AG04449 (cell line): ENCODE measurements at places on chromosomes 7 and 10.

DNA sequence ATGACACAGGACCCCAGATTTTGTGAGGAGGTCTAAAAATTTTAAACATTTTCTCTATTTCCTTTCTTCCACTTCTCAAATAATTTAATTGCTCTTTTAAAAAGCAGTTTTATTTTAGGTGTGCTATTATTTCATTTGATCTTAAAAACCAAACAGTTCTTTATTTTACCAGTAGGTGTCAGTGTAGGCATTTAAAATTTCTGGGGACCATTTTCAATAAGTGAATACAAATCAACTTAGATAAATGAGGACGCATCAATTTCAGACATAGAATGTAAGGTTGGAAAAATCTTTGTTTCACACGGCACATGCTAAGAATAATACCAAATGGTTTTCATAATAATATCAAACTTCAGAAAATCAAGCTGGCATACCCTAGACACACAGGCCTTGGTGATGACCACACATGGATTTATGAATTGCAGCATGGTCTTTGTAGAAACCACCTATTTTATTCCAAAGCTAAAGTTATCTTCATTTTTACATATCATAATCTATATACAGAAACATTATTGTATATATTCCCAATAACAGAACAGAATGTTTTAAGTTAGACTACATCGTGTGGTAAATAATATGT lies 127.6 kb upstream of the SLC26A5 start:
- no peak for DNase-seq

DNA sequence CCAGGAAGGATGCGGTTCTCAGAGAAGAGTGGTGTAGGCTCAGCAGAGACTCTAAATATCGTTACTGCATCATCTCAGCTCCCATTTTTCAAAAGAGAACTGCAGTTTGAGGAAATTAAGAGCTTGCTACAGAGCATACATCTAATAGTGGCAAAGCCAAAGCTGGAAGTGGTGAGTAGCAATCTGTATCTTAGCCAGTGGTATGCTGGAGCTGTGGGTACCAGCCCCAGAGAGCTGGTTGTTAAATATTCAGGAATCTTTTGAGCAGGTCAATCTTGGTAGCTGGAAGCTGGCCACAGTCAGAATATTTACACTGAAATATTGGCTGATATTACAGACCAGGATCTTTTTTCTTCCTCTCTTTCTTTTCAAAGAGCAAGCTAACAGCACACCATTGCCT lies 88.4 kb upstream of the STEAP1B start:
- no peak for DNase-seq

- DNase-seq = no peak
These were observed 438.3 kb downstream of the NXPH1 start for GRCh38 chr7:8871716-8872115.

GRCh38 chr7:55314967-55315366 lies 50.2 kb upstream of the LANCL2 start:
- DNase-seq = no peak

GRCh38 chr10:30980951-30981616 lies 50.6 kb downstream of the ZNF438 start:
- no peak for DNase-seq

DNA sequence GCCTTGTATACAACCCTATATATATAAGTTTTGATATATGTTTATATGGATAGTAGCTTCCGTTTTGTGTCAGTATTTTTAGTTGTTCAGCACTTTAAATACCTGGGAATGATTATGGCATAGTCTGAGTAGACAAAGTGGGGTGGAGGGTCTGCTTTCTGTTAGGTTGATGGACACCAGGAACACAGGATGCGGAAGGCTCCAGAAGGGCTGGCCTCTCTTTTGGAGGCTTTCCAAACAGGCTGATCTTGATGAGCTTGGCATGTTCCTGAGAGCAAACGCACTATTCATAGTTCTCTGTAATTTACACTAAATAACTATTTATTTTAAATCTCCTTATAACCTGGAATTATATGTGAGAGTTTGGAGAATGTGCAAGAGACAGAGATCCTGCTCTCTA lies 12.7 kb downstream of the AKR1E2 start:
- no peak for DNase-seq

DNA sequence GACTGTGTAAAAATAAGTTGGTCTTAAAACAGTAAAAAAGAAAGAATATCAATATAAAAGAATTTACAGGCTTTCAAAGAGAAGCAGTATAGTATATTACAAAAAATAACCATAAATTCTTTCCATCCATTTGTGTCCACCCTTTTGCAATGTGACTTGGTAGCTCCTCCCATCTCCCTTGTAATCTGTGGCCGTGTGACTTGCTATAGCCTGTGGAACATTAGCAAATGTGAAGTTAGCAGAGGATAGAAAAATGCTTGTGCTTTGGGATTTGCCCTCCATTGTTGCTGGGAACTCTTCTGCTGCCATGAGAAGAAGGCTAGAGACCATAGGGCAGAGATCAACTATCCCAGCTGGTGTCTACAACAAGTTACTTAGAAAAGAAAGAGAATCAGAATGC lies 30.2 kb downstream of the KLHL7 start:
- DNase-seq = no peak

DNA sequence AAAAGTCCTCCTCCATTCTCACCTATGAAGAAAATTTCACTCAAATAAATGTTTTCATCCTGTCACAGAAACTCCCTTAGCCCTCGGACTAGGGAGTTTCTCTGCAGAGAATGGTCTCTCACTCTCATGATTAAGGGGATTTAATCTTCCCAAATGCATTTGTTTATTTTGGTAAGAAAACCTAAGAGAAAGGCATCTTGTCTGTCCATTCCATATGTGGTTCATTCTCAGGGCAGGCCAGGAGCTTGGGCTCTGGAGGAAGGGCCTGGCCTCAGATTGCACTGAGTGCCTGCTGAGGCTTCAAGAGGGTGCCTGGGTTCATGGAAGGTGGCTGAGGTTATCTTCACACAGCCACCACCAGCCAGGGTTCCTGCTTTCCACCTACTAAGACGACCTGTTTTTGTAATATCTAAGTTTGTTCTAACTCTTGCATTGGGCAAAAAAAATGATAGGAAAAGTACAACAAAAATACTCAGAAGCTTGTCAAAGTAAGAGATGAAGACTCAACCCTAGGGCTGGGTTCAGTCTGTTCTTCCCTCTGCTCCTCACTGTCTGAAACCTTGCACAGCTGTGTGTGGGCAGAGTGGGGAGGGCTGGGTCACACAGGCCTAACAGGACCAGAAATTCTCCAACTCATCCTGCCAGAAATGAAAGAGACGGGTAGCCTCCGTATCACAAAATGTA lies 186.7 kb downstream of the CXCL12 start:
- no peak for DNase-seq

DNA sequence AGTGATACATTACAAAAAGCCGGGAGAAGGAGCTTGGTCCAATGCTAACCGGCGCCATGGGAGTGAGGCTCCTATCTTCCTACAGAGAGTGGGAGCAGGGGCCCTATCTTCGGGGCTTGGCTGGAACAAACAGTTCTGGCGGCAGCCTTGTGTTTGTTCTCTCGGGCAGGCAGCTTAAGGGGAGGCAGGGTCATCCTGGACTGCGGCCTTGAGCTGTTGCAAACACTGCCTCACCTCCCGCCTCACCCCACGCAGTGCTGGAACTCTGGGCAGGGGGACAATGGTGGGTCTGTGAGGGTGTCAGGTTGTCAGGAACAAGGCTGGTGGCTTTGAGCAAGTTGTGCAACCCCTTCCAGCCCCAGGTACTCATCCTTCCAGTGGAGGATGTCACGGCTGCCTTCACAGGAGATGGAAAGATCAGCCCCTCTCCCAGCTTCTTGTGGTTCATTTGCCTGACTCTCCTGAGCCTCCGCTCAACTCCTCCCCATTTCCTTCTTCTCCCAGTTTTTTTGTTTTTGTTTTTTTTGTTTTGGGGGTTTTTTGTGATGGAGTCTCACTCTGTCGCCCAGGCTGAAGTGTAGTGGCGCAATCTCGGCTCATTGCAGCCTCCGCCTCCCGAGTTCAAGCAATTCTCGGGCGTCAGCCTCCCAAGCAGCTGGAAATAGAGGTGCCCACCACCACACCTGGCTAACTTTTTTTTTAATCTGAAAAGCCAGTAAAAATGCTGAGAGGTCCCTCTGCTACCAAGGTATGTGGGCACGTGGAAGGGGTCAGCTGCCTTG lies 57.4 kb downstream of the SPOCK2 start:
- no peak for DNase-seq

DNA sequence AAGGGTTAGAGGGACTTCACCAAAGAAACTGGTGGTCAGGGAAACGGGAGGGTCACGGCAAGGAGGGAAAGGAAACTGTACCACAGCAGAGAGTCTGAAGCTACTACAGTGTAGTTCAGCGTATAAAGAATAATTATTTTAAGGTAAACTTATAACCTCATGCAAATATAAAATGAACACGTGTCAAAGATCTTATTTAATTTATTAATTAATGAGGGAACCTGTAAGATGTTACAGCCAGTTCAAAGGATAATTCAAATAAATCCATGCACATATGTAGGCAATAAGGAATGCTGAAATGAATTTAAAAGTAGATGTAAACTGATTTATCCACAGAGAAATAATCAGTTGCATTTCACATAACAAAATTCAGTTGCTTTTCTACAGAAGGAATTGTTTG lies 49.4 kb upstream of the ATRNL1 start:
- DNase-seq = no peak

DNA sequence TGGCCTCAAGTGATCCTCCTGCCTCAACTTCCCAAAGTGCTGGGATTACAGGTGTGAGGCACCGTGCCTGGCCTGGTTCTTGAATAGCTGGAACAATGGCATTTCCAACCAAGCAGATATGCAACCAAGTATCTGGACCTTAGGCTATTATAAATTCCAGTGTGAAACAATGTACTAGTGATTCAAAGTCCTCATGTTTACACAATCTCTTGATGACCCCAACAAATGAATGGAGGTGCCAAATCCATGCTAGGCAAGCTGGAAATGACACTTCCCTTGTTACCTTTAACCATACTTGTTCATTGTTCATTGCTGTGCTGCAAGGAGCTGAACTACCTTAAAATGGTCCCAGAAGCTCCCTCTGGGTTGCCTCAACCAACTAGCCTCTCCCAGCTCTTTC lies 282.2 kb upstream of the KLF14 start:
- DNase-seq = no peak

DNA sequence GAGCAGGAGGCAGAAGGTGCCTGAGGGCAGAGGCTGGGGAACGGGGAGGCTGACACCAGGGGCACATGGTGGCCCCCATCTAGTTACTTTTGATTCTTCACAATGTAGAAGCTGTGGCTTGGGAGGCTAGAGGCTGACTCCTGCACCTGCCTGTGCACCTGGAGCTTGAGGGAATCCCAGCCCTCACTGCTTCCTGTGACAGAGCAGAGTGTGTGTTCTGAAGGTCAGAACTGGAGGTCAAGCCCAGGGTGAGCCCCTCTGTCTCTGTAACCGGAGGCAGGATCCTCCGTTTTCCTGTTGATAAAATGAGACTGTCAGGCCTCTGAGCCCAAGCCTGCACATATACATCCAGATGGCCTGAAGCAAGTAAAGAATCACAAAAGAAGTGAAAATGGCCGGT lies 124.8 kb downstream of the ACTR3B start:
- DNase-seq = no peak

GRCh38 chr10:6231146-6231545 lies 28.4 kb downstream of the PFKFB3 start:
- no peak for DNase-seq

DNA sequence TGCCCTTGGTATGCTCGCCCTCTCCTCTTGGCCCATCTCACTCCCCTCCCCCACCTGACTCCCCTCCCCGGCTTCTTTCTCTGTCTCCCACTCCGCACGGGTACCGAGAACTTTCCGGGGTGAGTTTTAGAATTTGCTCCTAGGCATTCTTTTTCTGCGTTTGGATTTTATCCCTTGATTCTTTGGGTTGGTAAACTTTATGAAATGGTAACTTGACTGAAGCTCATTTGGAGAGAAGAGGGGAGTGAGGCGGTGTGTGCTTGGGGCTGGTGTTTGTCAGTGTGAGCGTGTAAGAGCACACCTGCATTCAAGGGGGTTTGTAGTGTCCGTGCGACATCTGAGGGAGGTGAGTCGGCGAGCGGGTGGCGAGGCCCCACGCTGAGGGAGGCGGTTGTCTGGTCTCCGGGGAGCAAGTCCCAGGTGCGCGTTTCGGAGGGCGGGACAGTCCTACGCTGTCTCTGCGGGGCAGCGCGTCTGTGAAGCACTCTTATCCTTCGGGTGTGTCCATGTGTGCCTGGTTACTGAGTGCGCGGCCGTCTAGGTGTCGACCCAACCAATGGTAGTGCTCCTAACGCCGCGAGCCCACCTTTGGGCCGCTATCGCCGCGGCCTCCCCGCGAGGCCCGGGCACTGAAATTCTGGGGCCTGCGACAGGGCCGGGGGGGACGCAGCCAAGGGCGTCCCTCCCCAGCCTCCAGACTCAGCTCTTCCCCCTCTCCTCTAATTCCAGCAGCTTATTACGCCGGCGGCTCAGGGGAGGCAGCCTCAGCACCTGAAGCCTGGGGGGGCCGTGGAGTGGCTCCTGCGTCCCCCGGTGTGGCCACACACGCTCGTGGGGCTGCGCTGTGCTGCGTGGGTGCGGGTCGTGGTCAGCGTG lies 2.6 kb upstream of the ZNF503 start:
- no peak for DNase-seq

GRCh38 chr10:30028738-30029030 lies 30.7 kb downstream of the JCAD start:
- no peak for DNase-seq

GRCh38 chr7:74214816-74215630 lies 5.2 kb downstream of the LAT2 start:
- no peak for DNase-seq

DNA sequence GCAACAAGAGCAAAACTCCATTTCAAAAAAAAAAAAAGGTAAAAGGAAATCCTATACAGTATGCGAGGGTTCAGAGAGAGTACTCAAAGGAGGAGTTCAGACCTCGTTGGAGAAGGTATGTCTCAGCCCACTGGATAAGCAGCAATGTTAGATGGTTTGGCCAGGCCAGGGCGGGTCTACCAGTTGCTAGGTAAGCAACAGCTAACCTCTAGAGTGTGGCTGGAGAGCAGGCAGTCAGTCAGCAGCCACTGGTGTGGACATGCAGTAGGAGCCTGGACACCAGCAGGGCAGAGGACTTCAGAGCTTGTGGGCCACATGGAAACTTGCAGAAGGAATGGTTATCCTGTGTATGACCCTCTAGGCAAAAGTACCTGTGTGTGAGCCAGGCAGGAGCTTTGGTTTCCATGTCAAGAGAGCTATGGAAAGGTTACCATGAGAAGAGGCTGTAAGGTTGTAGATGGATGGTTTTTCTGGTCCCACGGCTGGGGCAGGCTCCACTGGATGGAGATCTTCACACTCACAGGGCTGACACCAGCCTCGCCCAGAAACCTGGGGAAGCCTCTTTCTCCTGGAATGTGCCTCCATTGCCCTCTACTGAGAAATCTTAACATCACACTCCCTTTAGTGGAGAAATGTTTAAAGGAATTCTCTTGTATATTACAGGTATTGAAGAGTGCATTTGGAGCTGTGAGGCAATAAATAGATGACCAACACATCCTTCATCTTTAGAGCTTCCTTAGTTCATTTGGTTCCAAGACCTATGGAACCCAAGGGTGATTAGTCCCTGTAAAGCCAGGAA lies 63.6 kb downstream of the CCDC186 start:
- DNase-seq = no peak

DNA sequence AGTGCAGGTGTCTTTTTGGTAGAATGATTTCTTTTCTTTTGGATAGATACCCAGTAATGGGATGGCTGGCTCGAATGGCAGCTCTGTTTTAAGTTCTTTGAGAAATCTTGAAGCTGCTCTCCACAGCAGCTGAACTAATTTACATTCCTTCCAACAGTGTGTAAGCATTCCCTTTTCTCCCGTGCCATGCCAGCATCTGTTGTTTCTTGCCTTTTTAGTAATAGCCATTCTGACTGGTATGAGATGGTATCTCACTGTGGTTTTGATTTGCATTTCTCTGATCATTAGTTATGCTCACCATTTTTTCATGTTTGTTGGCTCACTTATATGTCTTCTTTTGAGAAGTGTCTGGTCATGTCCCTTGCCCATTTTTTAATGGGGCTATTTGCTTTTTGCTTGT lies 486.3 kb downstream of the GALNT17 start:
- no peak for DNase-seq
